ENCODE measurements at places on chromosomes 12 and 14. TPM values are rescaled to one million over a fixed set of nuclear protein-coding genes. Genes with fewer than 3 reads are reported as not detected.

The LRRC9 gene
- total RNA-seq, result not detected

The NPAS3 gene
- 0.38 TPM for total RNA-seq

The AKAP6 gene
- total RNA-seq, result 0.13 TPM

The NAV3 gene
- 6.3 TPM for total RNA-seq

The BLTP3B gene
- 10.4 TPM for total RNA-seq

The CIDEB gene
- 3.8 TPM for total RNA-seq

The ACOT4 gene
- total RNA-seq, result 0.49 TPM

The WSCD2 gene
- not detected for total RNA-seq

The ERBB3 gene
- not detected for total RNA-seq

The AKAP5 gene
- total RNA-seq, result 0.32 TPM

The TAS2R43 gene
- total RNA-seq, result not detected

The TMTC2 gene
- total RNA-seq, result 3.2 TPM
